ENCODE measurements at places on chromosomes 2 and 18.

- DNase-seq = no peak
These were observed 256.5 kb downstream of the CELF4 start for GRCh38 chr18:37309059-37309458.

DNA sequence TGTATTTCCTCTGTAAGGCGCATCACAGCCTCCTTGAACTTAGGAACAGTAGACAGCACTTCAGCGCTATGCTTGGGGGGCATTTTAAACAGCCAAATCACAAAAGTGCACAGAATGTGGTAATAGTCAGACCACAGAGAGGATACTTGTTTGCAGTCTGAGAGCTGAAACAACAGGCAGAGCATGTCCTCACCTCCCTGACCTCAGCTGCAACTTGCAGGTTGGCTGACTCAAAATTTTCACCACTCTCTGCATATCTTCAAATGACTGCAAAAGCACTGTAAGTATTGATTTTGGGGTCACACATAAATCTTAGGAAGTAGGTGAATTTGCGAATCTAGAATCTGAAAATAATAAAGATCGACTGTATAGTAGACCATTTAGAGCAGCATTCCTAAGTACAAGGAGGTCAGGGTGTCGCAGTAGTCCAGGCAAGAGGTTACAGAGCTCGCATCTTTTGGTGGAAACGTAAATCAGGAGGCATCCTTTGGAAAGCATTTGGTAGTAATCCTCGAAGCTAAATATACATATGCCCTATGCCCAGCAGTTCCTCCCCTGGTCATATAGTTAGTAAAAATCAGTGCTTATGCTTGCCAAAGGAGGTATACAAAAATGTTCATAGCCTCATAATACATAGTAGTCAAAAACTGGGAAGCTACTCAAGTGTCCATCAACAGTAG lies 108.2 kb upstream of the MYCN start:
- DNase-seq = no peak

DNA sequence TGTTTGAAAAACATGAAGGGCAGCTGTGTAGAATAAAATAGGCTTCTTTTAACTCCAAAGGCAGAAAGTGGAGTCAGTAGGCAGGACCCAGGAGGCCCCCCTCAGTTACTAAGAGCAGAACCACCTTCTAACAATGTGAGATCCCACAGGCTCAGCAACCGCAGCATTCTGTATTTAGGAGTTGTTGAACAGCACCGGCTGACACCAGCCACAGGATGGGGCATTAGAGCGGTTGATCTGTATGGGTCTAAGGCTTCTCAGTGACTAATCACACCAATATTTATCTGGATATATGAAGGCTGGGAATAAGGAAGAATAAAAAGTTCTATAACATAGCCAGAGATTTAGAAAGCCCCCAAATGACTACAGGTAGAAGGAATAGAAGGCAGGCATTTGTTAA lies 51.7 kb downstream of the MYO5B start:
- no peak for DNase-seq

DNA sequence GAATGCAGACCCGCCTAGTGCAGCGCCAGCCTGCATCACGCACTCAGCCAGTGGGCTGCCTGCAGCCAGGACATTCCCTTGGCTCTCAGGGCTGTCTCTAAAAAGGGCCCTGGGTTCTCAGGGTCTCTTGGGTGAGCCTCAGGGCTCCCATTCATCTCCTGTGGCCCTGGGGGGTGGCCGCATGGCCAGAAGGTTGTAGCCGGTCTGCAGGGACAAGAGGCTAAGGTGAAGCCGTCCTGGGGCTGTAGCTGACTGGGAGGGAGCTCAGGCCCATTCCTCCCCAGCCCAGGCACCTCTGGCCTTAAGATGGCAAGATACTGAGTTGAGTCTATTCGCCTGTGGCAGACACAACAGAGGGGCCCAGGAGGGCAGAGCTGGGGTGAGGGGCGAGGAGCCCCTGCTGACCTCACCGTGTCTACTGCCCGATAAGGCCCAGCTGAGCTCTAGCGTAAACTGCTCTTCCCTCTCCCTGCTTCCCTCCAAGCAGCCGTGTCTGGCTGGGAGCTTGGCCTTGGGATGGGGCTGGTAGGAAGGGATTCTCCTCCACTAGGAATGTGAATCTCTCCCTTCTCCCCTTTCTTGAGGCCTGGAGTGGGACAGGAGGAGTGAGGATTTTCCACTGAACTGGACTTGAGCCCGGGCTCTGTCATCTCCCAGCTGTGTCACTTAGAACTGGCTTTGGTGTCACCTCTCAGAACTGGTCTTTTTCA lies 37.9 kb downstream of the INHBB start:
- no peak for DNase-seq

- no peak for DNase-seq
These were observed 40.4 kb upstream of the RBM44 start for GRCh38 chr2:237758185-237758584.

- DNase-seq = peak; percentile 30
These were observed 142.8 kb downstream of the NDUFA10 start for GRCh38 chr2:239882331-239882732.

DNA sequence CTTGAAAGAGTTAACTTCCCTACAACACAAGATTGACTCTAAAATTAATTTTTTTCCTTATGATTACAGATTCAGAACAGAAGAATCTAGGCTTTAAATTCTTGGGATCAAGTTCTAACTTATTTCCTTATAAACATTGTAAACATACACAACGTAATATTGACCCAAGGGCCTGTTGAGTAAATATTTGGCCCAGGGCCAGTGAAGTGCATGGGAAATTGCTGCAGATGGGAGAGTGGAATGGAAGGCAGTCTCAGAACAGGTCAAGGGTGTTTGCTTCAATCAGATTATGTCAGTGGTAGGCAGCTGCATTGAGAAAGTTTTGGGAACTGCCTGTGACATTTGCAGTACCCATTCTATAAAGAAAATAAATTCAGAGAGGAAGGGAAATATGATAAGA lies 137.6 kb downstream of the MYO1B start:
- DNase-seq = no peak

DNA sequence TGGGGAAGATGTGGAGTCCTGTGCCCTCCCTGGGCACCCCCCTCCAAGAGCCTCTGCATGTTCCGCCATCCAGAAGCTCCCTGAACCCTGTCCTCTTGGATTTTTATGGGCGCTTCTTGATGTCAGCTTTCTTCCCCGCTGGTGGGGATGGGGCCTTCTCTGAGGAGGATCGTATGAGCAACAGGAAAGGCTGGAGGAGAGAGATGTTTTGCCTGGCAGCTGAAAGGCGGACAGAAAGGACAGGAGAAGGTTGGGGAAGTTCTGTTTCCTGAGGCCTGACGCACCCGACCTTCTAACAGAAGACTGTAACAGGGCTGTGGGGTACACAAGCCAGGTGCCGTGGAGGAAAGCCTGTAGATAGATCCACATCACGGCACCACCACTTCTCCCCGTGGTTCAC lies 238.8 kb downstream of the LDLRAD4 start:
- DNase-seq = no peak

GRCh38 chr2:230972046-230972445 lies 23.9 kb upstream of the SPATA3 start:
- DNase-seq = no peak

DNA sequence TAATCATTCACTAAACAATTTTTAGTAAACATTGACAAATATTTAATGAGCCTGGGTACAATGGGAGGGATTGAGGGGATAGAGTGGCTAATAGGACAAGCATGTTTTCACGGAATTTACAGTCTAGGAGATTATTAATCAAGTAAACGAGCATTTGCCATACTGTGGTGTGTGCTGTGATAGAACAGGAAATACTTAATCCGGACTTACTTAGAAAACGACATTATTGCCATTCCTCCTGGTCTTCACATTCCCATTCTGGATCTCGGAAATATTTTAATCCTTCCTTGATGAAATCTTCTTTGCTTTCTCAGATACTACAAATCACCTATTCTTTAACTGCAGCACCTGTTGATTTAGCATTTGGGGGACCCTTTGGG lies 905 bp downstream of the TTLL4 start:
- DNase-seq = no peak

DNA sequence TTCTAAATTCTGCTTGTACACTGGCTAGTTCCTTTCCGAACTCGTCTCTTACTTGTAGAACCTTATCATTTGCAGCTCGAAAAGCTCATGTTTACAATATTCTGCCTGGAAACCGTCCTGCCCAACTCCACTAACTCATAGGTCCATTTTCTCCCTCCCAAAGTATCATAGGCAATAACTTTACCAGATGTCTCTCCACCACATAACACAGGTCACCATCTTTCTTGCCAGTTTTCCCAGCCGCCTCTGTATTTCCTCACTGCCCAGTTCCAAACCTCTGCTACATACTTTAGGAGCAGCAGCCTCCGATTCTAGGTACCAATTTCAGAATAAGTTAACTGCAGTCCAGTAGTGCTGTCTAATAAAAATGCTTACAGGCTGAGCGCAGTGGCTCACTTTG lies 259.5 kb downstream of the GLI2 start:
- no peak for DNase-seq

- no peak for DNase-seq
These were observed 78.2 kb downstream of the AFF3 start for GRCh38 chr2:100064165-100064564.

DNA sequence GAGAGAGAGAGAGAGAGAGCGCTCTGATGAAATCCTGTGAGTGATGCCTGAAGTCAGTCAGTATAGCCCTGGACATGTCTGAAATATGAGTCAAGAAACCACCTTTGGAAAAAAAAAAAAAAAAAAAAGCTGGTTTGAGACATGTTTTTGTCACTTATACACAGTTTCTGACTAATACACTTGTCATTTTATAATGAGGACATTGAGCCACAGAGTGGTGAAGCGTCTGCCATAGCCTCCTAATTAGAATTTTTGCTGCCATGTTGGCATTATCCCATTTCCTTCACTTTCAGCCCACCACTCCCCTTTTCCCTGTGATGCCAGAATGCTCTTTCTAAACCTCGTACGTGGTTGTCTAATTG lies 15.7 kb upstream of the MYO3B start:
- no peak for DNase-seq

DNA sequence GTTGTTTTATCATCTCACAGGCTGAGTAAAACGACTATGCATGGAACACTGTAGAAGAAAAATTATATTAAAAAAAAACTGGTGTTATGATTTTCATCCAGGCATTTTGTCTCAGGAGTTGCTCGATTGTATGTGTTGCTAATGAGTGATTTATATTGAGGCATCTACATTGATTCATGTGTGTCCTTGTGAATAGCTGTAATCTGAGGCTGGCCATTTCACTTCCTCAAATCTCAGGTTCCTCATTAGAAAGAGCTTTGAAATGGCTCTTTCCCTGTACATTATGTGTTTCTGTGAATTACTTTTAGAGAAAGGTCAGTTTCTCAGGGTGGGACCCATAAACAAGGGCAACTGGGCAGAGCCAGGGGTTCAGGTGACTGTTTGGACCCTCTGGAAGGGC lies 2.3 kb downstream of the IL18R1 start:
- DNase-seq = no peak

- no peak for DNase-seq
These were observed 6.1 kb downstream of the GPR17 start for GRCh38 chr2:127651971-127652550.

DNA sequence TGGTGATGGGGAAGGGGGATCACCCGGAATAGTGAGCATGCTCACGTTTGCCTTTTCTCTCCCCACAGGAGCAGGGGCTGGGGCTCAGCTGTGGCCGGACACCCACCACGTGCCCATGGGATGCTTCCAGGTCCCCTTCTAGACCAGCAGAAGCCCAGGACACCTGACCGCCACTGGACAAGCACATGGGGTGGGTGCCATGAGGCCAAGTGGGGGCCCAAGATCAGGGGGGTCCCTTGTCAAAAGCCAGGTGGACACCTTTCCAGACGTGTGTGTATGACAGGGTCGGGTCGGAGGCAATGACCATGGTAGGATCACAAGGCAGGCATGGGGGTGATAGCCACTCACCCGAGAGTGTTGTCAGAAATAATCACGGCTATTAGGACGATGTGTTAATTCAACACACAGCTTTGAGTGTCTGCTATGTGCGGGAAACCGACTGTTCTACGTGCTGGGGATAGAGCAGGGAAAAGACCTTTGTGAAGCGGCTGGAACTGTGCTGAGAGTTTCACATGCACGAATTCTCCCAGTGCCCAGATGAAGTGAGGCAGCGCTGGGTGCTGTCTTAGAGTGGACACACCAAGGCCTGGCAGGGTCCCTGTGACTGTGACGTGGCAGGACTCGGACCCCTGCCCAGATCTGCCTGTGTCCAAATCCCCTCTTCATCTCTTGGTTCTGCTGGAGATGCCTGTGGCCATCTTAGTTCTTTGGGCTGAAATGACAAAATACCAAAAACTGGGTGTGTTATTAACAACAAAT lies 244.7 kb downstream of the NDUFA10 start:
- DNase-seq = no peak

All from stimulated activated CD4-positive, alpha-beta T cell treated with anti-CD3 and anti-CD28 coated beads, TNF-alpha, amount 100 ng/mL, for 1 hour (primary cell).